ENCODE measurements at places on chromosomes 11 and 22.

DNA sequence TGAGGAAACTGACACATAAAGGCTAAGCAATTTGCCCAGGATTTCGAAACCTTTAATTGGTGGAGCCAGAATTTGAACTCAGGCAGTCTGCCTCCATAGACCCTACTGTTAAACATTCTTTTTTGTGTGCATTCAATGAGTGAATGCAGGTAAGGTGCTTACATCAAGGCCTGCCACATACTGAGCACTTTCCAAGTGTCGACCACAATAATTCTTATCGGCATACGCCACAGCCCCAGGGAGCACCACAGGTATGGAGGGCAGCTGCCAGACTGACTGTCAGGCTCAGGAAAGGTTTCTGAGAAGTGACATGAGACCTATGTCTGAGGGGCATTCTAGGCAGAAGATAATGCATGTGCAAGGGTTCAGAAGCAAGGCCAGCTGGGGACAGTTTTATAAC lies 334.7 kb upstream of the NARS2 start:
- no peak for DNase-seq

GRCh38 chr11:112106070-112106469 lies 19.4 kb downstream of the SDHD start:
- no peak for DNase-seq

- no peak for DNase-seq
Observed at GRCh38 chr11:88597387-88597786, 259.9 kb upstream of the CTSC start.

GRCh38 chr22:43923191-43923590 lies 414 bp upstream of the PNPLA3 start:
- DNase-seq, result no peak

DNA sequence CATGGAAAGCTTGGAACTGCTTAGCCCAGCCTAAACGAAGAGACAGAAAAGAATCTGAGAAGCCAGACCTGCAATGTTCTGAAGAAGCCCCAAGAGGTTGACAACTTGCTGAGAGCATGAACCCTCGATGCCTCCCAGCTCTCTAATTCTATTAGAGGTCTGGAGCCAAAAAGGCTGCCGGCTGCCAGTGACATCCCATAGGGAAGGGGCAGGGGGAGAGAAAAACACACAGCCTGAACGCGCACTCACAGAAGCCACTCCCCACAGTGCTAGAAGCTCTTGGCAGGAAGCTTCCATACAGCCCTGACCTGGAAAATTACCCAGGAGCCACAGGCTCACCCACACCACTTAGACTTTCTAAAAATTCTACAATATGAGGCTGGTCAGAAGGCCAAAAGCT lies 18.3 kb downstream of the POLDIP3 start:
- DNase-seq, result no peak

DNA sequence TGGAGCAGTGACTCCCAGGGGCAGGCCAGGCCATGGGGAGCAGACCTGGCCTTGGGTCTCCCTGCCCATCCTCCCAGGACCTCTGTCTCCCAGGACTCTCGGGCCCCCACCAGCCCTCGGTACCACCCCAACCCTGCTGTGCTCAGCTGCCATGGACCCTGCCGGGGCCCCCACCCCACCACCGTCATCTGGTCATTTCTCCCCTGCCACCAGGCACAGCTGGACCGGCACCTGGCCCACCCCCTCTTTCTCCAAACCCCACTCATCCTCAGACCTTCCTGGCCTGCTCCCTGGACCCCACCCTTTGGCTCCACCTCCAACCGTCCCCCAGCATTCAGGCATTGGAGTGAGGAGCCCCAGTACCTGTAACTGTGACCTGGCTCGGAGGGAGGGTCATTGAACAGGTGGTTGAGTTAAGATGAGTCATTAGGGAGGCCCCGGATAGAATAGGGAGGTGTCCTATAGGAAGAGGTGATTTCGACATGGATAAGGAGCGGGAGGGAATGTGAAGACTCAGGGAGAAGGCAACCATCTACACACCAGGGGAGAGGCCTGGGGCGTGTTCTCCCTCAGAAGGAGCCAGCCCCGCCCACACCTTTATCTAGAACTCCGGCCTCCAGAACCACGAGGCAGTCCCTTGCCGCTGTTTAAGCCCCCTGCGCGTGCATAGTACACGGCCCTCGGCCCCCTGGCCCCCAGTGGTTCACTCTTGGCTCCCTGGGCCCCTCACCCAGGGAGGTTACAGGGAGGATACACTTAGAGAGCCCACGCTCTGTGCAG lies 1395.9 kb downstream of the BRD1 start:
- DNase-seq, result no peak

DNA sequence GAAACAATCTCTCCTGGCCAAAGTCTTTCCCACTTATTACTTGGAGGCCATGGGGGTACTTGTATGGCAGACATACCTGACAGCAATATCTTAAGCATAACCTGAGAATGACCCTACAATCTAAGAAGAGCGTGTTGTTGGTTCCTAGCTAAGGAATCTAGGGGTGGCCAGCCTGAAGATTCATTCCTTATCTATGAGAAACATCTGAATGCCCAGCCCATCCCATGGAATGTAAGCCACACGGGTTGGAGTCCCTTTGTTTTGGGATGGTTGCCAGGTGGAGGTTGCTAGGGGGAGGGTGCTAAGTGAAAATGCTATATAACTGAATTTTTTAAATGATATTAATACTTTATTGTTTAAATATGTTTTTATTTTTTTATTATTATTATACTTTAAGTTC lies 725.0 kb downstream of the ETS1 start:
- DNase-seq, result no peak

DNA sequence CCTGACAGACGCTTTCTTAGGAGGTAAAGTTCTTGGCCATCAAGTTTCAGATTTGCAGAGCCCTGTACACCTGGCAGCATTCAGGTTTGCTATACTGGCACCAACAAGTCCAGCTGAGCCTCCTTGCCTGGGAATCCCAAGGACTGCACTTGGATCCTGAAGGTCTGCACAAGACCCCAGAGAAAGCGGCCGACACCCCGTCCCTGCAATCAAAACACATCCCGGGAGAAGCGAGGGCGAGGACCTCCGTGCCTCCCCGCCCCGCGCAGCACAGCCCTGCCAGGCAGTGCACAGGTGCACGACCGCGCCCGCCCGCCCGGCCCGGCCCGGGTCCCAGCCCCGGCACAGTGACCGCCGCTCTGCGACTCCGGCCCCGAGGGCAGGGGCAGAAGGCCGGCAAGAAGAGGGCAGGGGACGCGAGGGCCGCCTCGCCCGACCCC lies 559 bp downstream of the MRTFA start:
- DNase-seq, result no peak

DNA sequence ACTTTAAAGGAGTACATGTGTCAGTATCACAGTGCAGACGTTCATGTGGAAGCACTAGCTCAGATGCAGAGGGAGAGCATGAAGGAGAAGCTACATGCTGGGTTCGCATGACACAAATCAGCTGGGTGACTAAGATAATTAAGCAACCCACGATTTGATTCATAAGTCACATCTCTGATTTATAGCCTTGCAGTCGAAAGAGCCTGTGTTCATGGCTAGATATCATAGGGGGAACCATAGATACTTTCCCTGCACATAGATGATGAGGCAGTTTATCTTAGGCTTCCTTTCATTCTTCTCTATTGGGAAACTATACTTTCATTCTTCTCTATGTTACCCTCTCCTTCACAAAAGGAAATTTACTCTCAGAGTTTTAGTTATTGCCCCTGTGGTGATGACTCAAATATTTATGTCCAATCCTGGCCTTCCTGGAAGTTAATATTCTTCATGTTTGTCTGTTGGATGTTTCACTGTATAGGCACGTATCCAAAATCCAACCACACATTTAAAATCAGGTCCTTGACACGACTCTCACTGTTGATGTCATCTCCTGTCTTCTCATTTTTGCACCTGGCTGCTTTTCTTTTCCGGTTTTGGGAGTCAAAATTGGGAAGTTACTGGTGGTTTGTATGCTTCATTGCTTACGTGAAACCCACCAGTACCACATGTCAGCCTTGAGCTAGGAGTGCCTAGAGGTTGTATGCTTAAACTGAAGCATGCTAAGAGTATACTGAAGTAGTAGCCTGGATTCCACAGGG lies 56.3 kb upstream of the SLC5A12 start:
- no peak for DNase-seq

- DNase-seq, result no peak
Observed at GRCh38 chr11:116229236-116229970, 543.4 kb downstream of the BUD13 start.

GRCh38 chr11:67483831-67484665 lies 1.2 kb downstream of the AIP start:
- no peak for DNase-seq

DNA sequence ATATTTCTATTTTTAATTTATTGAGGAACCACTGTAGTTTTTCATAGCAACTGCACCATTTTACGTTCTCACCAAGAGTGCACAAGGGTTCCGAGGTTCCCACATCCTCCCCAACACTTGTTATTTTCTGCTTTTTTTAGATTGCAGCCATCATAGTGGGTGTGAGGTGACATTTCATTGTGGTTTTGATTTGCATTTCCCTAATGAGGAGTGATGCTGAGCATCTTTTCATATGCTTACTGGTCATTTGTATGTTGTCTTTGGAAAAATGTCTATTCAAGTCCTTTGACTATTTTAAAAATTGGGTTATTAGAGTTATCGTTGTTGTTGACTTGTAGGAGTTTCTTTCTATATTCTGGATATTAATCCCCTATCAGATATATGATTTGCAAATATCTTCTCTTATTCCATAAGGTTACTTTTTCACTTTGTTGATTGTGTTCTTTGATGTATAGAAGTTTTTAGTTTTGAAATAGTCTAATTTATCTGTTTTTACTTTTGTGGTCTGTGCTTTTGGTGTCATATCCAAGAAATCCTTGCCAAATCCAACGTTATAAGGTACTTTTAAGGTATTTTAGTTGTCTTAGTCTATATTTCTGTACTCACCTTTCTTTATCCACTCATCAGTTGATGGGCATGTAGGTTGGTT lies 9.0 kb downstream of the NEAT1 start:
- no peak for DNase-seq

DNA sequence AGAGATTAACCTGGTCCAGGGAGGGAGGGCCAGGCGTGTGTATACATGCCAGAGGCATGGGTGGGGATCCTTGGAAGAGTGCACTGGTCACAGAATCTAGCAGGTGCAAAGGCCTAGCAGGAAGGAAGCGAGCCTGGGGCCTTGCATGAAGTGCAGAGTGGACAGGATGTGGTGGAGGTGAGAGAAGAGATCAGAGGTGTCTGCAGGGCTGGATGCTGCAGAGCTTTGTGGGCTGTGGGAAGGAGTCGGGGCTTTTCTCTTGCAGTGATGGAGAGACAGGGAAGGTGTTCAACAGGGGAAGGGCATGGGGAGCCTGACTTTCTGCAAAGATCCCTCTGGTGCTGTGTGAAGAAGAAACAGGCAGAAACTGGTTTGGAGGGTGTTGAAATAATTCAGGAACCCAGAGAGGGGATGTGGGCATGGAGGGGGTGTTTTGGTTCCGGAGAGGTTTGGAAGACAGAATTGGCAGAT lies 2.5 kb upstream of the TPST2 start:
- no peak for DNase-seq

DNA sequence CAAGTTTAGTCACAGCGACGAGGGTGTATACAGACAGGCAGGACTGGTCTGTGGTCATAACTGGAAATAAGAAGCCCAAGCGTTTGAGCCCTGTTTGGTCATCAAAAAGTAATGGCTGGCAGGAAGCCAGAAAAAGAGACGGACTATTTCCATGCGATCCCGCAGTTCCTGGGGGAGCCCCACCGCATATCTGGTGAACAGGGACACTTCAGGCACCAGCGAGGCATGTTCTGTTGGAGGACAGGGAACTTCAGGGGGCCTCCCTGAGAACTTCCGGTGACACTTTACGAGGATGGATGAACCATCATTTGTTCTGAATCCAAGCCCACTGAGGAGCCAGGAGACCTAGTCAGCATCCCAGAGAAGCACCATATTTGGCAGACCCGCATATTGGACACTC lies 29.7 kb upstream of the TRIM29 start:
- DNase-seq, result no peak

DNA sequence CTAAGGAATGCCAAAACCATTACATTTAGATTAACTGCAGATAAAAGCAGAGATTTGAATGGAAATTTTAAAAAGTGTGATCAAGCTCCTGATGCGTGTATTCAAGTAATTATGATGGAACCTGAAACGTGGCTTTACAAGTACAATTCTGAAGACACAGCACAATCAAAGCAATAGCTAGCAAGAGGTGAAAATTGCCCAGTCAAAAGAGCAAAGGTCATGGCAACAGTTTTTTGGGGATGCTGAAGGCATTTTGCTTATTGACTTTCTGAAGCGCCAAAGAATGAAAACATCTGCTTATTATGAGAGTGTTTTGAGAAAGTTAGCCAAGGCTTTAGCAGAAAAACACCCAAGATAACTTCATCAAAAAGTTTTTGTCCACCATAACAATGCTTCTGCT lies 389.6 kb upstream of the TENM4 start:
- DNase-seq, result no peak

DNA sequence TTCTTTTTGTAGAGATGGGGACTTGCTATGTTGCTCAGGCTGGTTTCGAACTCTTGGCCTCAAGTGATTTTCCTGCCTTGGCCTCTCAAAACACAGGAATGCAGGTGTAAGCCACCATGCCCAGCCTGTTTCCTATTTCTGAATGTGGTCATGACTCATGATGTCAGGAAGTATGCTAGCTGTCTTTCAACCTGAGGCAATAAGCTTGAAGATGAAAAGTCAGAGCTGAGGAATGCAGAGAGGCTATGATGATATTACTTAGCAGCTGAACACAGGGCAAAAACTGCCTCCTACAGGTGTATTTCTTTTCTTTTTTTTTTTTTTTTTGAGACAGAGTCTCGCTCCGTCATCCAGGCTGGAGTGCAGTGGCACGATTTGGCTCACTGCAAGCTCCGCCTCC lies 9.0 kb upstream of the NUCB2 start:
- no peak for DNase-seq

GRCh38 chr11:27287205-27287604 lies 75.8 kb downstream of the CCDC34 start:
- DNase-seq, result no peak

GRCh38 chr22:27399161-27399560 lies 402.4 kb downstream of the MN1 start:
- no peak for DNase-seq

- no peak for DNase-seq
Observed at GRCh38 chr22:38042488-38042790, 14.8 kb upstream of the PICK1 start.

- DNase-seq, result no peak
Observed at GRCh38 chr22:31840585-31840984, 86.8 kb downstream of the DEPDC5 start.

DNA sequence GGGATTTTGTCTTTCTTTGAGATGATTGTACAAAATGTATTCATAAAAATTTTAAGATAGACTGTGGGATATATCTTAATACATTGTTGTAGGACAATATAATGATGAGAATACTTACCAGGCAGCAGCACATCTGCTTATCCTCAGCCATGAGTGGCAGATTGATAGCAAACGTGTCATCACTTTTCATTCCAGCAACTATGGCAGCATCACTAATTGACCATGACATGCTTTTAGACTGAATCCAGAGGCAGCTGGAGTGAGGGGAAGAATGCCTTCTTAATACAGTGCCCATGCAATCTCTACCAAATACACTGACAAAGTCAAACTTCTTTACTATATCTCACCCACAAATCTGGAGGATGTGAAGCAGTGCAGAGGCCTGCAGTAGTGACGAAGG lies 755.2 kb upstream of the RAG2 start:
- no peak for DNase-seq
